Stimulated activated CD8-positive, alpha-beta memory T cell treated with anti-CD3 and anti-CD28 coated beads, Interleukin-4, amount 100 ng/mL, for 4 hours (primary cell): ENCODE measurements at places on chromosomes 1 and 21.

GRCh38 chr1:227363825-227364224, 45.5 kb upstream of the CDC42BPA start:
- DNase-seq = no peak

GRCh38 chr1:3925256-3925655, 25.2 kb upstream of the C1orf174 start:
- no peak for DNase-seq

DNA sequence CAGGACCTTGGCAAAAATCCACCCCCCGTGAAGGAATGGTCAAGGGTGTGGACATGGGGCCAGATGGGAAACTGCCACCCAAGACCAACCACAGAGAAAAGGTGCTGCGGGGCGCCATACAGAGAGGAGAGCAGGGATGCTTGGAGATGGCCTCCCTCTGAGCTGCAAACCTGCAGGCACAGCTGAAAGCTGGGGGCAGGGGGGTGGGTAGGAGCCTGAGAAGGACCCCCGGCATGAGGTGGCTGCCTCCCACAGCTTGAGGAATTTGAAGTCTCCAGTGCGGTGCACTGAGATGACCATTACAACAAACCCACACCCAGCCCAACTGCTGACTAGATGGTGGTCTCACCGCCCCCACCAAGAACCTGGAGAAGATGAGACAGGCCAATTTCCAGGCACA, 84.8 kb downstream of the WDR4 start:
- no peak for DNase-seq

DNA sequence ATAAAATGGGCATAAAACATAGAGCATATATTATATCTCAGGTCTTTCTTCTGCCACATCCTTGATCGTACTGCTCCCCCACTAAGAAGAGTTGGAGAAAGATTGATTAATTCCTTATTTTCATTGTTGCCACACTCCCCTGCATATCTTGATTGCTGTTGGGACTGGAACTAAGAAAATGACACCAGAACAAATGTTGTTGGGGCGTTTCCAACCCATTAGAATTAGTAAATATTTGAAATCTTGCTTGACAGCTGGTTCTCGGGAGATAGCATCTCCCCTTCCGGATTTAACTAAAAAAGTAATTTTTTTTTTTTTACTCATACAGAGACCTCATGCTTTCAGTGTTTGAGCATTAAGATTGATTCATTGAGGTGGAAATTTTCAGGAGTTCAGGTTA, 493.0 kb upstream of the PLXNA2 start:
- DNase-seq = no peak

DNA sequence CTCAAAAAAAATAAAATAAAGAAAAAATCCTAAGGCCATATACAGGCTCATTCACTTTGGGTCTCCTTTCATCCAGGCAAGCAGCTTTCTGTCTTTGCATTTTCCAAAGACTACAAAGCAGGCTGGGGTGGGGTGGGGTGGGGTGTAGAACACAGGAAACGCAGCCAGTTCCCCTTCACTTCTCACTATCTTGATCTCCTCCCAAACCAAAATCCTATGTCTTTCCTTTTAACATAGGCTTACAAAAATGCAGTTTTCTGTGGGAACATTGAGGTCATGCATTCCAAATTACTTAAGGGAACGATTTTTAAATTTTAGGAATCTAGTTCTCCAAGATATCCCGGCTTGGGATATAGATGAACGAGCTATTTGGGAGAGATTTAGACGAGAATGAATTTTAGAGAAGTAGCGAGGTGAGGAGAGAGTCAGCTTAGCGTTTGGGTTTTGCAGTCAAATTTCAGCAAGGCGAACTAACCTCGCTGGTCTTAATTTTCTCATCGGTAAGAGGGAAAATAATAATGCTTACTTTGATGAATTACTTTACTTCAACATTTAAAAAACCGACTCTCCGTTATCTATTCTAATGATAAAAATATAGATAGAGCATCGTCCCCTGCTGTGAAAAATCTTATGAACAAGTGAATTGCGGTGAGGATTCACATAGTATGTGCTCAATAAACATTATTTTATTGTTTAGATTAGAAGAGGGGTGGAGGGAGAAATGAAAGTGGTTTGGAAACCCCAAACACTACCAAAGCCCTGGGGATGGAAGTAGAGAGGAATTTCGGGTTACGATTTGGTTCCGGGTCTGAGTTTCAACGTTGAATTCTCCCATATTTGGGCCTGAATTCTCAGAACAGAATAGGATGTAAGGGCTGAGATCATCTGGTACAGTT, 735 bp upstream of the STX12 start:
- DNase-seq = no peak

DNA sequence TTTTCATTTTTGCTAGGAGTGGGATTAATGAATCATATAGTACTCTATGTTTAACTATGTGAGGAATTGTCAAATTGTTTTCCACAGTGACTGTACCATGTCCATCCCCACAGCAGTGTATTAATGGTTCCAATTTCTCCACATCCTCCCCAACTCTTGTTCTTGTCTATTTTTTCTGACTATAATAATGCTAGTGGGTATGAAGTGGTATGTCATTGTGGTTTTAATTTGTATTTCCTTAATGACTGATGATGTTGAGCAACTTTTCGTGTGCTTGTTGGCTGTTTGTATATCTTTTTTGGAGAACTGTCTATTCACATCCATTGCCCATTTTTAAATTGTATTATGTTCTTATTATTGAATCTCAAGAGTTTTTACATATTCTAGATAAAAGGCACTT, 10.0 kb upstream of the KPRP start:
- no peak for DNase-seq

GRCh38 chr1:155091071-155092051, 12.7 kb downstream of the EFNA3 start:
- DNase-seq = peak; percentile 69

GRCh38 chr1:19395678-19396192, 83.6 kb downstream of the SLC66A1 start:
- no peak for DNase-seq

DNA sequence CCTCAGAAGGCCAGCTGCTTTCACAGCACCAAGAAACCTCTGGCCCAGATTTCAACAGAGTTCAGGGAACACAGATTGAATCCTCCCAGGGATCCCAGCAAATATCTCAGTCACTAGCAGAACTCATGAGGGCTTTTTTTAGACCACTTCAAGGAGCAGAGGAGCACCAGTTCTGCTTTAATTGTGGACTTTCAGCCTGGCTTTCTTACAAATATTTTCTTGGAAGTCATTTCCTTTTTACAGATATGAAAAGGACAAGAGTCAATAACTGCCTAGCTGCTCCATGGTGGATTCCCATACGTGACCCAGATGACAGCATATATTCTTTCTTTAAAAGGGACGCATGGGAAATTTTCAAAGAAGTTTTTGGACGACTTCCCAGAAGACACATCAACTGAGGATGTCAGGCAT, 6.4 kb upstream of the LRRC8B start:
- DNase-seq = no peak

- no peak for DNase-seq
Observed at GRCh38 chr1:170461762-170462384, 70.1 kb upstream of the GORAB start.

GRCh38 chr1:71362691-71363090, 281.9 kb upstream of the ZRANB2 start:
- DNase-seq = no peak

- DNase-seq = no peak
Observed at GRCh38 chr1:197304638-197305200, 36.7 kb downstream of the CRB1 start.

DNA sequence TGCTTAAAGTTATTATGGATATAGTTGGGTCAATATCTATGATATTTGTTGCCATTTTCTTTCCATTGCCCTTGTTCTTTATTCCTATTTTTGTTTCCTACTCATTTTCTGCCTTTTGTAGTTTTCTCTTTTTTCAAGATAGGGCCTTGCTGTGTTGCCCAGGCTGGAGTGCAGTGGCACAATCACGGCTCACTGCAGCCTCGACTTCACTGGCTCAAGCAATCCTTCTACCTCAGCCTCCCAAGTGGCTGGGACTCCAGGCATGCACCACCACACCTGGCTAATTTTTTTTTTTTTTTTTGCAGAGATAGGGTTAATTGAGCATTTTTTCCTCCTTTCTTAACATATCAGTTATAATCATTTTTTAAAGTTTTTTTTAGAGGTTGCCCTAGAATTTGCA, 92.7 kb downstream of the TOMM20 start:
- no peak for DNase-seq

DNA sequence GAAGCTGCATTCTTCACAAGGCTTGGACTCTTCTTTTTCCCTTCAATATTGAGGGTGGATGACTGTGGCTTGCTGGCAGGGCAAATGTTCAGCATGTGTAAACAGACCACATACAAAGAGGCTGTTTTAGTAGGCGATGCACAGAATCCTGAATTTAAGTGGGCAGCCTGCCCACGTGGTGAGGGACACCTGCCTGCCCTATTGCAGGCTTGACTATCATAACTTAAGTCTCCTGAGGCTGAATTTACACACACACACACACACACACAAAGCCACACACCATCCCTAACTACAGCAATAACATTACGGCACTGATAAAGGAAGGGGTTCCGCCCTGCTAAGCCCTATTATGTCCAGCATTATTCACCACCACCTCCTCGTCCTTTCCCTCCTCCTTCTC, 15.9 kb downstream of the SYT2 start:
- no peak for DNase-seq

GRCh38 chr1:100414693-100415497, 62.6 kb downstream of the CDC14A start:
- no peak for DNase-seq

DNA sequence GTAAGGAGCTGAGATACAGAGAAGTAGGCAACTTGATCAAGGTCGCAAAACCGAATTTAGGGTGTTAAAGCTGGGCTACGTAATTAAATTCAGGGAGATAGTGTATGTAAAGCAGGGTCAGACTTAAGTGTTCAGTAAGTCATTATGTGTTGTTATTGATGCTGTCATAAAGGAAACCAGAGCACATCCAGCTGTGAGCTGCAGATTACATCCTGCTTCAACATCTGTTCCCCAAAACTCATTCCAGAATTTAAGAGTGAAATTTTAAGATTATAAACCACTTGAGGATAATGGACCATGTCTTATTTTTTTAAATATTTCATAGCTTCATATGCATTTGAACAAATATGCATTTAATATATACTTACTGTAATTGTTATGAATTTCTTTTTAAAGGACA, 49.7 kb downstream of the IVNS1ABP start:
- no peak for DNase-seq

DNA sequence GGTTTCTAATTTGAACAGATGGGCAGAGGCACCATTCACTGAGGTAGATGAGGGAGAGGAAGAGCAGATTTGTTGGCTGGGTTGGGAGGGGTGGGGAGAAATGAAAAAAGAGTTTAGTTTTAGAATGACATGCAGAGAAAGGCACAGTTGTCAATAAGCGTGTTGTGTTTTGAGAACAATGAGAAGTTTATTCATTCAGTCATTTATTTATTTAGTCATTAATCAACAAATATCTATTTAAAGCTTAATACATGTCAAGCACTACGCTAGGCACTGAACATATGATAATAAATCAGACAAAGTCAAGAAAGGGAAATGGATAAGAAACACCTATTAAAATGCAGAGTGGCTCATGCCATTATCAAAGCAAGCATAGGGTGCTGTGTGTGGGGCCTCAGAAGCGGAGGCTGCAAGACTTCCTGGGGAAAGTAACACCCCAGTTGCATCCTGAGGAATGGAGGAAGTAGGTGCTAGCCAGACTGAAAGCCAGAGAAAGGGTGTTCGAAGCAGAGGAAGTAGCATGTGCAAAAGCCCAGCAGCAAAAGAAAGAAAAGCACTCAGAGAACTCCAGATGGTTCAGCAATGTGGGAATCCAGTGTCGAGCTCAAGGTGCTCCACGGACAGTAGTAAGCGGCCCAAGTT, 114.1 kb downstream of the RNF220 start:
- DNase-seq = no peak

- no peak for DNase-seq
Observed at GRCh38 chr1:30764396-30764795, 6.8 kb upstream of the LAPTM5 start.

- DNase-seq = no peak
Observed at GRCh38 chr1:234556245-234556943, 53.6 kb downstream of the IRF2BP2 start.

DNA sequence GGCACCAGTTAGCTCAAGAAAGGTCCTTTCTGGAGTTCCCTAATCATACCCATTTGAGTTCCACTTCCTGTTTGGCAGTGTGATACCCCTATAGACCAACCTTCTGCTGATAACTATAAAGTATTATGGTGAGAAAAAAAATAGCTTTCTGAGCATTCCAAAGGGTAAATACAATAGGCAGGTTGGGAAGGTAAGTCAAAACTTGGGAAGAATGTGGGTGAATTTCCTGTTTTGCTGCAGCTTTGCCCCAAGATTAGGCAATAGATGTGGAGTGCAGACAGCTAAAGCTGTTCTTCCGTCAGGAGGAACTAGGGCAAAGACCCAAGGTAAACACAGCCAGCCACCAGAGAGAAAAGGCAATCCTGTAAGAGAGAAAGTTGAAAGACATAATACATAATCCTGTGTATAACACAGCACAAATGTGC, 49.9 kb upstream of the GUCA2A start:
- no peak for DNase-seq

- no peak for DNase-seq
Observed at GRCh38 chr1:3727042-3727824, 25.0 kb upstream of the CCDC27 start.

DNA sequence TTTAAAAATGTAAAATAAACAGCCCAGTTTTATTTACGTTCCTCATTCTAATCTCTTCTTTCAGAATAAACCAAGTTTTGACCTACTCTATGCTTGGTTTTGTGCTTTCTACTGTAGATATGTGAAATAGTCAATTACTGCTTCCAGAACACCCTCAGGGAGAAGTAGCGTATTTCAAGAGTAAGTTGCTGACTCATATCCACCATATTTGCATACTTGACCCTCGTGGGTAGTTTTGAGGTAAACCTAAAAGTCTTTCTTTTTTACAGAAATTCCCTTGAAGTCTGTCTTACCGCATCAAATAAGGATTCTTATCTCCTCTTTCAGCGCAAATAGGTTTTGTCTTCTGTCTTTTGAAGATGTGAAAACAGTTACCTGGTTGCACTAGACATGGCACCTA, 1.4 kb upstream of the OR2L3 start:
- no peak for DNase-seq

- peak; percentile 27 for DNase-seq
Observed at GRCh38 chr1:110880708-110881374, 7.9 kb downstream of the CD53 start.
